Activated T-helper 1 cell treated with Interleukin-2 at 50 U/mL for 16 hours (primary cell): ENCODE measurements at places on chromosomes 4 and X.

DNA sequence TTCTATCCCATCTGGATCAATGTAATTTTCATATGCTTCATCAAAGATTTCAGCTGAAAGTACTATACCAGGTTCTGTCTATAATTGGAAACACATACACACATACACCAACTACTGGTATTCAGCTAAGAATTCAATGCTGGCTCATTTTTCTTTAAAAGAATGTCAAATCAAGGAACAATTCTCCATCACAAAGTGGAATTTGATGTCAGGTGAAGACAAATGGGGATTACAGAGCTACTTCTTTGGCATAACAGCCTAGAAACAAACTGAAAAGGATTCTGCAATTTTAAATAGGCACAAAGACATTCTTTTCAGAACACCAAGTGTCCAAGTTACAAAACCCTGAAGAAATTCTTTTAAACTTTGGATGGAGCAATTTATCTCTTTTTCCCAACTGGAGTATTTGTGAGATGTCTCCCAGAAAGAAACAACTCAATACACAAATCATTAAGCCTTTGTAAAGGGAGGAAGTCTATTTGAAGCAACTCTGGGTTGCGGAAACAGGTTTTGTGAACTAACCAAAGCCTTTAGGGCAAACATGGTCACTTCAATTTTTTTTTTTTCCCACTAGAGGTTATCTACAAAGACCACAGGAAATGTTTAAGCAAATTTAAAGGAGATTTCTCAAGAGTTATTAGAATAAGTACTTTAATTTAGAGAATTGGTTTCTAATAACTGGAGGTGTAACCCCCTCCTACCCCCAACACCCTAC is 1.9 kb upstream of the FAM9C start:
- DNase-seq, result no peak

DNA sequence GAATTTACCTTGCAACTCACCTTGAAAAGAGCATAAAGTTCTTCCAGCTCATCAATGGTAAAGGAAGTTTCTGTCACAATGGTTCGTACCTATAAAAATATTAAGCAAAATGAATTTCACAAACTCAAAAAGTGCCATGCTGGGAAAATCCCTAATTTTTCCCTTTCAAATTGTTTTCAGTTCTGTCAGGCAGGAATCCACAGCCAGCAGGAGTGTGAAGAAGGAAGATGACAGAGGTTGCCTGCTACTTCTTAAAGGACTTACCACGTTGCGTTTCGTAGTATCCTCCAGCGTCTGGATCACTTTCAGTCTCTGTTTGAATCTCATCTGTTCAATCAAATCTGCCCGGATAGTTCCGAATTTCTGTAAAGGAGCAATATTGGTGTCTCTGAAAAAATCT is 70.3 kb upstream of the UCP1 start:
- no peak for DNase-seq

GRCh38 chrX:7027071-7027470 is 120.4 kb upstream of the STS start:
- no peak for DNase-seq

GRCh38 chr4:147340111-147340510 is 140.8 kb upstream of the EDNRA start:
- DNase-seq, result no peak

DNA sequence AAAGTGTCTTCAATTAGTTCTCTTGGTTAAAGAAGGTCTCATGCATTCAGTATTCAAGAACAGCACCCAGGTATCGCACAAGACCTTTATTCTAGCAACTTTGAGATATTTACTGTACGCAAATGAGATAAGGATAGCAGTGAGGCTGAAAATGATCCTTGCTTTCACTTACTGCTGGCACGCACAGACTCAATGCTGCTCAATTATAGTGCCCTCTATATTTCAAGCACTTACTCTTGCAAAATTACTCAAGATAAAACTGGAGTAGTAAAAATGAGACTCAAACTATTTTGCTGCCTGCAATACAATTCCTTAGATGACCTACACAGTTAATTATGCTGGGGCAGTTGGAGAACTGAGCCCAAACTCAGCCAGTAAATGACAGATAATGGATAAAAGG is 60.9 kb downstream of the ADGRA3 start:
- no peak for DNase-seq

GRCh38 chr4:6264225-6264540 is 5.5 kb upstream of the WFS1 start:
- DNase-seq, result no peak

- peak; percentile 20 for DNase-seq
Observed at GRCh38 chrX:153400146-153401132, 711 bp downstream of the PNMA6E start.

DNA sequence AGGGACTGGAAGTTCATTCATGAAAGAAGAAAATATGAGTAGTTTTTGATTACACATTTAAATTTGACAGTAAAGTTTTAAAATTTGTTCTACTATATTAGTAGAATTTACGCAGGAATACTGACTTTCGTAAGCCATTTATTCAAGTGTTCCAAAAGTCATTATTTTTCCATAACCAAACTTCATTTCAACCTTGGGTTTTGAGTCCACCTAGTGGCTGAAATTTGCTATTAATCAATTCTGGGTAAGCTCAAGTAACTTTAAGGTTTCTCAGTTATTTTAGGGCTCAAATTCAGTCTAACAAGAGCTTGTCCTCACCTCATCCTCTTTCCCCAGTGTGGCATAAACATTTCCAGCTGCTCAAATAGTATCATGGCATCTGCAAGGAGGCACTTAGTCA is 175.4 kb downstream of the SH3BGRL start:
- no peak for DNase-seq

- DNase-seq, result no peak
Observed at GRCh38 chrX:125507119-125507518, 187.4 kb downstream of the TEX13C start.

- DNase-seq, result no peak
Observed at GRCh38 chrX:47222751-47223350, 4.4 kb downstream of the CDK16 start.

GRCh38 chr4:13248621-13249298 is 235.4 kb downstream of the RAB28 start:
- no peak for DNase-seq

GRCh38 chr4:55722132-55722531 is 86.0 kb upstream of the NMU start:
- no peak for DNase-seq

- no peak for DNase-seq
Observed at GRCh38 chr4:128775477-128775876, 34.0 kb upstream of the JADE1 start.

- no peak for DNase-seq
Observed at GRCh38 chrX:133660281-133660680, 245.0 kb upstream of the GPC4 start.

DNA sequence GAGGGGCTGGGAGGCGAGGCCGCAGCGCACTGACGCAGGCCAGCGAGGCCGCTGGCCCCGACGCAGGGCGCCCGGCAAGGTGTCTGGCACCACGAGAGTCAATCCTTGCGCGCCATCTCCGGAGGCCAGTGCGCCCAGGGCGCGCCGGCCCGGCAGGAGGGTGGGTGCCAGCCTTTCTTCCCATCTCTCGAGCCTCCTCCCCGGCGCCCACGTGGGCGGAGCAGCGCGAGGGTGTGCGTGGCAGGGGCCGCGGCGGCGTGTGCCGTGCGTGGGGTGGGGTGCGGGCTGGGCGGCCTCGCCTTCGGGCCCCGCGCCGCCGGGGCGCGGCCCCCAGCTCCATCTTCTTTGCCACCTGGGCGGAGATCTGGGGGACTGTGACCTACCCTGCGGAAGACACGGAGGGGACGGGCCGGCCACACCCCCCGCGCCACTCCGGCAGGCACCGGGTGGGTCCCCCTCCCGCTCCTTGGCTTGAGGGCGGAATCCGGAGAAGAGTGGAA is 877 bp downstream of the JAKMIP1 start:
- DNase-seq, result no peak

- DNase-seq, result peak; percentile 1
Observed at GRCh38 chrX:53481816-53482465, 47.8 kb upstream of the HSD17B10 start.

DNA sequence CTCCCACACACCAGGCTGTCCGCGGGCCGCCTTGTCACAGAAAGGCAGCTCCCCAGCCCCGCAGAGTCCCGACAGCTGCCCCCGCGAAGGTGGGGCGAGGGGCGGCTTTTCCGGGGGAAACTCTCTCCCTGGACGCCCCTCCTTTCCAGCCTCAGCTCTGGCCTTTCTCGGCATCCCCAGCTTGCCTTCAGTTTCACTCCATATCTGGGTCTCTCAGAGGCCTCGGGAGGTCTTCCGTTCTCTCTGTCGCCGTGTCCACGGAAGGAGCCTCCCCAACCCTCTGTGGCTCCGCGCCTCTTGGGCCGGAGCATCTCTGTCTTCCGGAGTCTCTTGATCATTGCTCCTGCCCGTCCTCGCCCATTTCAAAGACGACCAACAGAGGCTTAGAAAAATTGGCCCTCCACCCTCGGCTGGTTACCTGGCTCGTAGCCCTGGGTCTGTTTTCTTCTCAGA is 6.1 kb upstream of the MSX1 start:
- DNase-seq, result no peak

DNA sequence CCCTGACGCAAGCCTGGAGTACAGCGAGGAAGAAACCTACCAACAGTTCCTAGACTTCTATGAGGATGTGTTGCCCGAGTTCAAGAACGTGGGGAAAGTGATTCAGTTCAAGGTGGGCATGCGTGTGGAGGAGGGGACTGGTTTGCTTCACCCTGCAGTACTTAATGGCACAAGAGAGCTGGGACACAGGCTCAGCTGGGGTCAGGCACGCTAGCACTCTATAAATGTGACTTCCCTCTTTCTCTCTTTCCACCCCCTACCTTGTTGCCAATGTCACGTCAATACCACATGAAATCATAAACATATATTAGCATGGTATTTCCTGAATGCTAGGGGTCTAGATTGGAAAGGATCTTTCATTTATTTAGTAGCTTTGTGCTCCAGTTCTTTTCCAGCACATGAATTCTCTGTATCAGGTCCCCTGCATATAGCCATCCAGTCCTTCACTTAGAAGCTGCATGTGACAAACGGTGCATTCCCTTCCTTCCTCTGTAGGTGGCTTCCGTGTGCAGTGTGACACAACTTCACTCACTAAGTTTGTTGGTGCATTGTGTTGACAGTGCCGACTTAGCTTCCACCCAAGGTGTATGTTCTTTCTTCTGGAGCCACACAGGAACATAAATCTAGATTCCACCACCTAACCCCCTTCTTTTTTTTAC is 25.6 kb downstream of the ZRSR2 start:
- DNase-seq, result peak; percentile 1

DNA sequence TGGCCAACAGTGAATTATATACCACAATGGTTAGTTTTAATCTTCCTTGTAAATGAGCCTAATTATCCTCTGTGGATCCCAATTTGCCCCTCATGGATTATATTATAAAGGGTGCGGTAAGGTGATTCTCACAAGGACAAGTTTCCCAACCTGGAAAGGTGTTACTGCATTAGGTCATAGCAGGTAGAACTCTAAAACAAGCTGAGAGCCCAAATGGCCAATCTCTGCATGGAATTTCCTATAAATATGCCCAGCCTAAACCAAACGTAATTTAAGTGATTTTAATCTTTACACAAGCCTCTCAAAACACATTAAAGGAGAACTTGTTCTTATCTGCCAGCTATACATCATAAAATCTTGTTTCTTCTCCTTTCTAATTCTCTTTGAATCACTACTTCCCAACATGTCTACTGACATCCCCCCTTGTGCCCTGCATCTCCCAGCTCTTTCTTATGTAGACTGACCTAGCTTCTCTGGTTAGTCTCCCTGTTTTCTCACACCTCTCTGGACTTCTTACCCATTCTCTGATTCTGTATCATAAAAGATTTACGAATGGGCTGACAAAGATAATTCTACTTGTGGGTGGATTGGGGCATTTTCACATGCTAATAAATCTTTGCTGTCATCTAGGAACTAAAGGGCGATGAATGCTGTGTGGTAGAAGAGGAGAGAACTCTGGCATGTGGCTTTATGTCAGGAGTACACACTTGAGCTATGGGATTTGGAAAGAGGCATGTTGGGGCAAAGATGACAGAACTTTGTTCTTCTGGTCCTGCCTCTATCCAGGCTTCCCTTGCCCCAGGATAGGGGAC is 94.3 kb upstream of the PGRMC2 start:
- no peak for DNase-seq

DNA sequence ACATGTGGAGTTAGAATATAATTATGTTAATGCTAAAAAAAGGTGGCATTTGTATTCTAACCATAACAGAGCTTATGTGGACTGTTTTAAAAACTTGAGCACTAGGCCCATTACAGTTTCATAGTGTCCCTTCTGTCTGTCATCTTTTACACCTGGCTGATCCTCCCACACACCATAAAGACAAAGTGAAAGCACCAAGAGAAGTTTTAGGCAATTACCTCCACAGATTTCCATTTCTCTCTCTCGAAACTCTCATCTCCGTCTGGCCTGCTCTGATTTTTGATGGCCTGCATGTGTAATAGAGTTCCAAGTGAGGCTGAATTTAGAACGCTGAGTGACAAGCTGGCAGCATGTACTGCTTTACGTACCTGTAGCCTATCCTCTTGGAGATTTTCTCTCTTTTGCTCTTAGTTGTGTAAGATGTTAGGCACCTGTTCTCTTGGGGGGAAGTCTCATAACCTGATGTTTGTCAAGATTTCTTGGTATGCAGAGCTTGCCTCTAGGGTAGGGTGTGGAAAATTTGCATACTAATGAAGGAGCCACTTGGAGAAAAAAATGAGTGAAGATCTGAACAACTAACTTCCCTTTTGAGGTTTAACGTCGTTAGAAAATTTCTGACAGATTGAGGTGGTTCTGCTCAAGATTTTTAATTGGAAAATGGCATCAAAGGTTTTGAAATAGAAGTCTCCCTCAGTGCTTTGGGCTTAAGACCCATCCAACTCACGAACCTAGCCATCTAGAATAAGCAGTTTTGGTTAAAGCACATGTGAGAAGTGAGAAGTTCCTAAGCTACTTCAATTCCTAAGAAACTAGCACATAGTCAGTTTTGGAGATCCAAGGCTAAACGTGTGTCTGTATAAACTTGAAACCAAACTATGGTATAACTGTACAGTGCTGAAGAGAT is 57.6 kb upstream of the RAP1GDS1 start:
- DNase-seq, result no peak

DNA sequence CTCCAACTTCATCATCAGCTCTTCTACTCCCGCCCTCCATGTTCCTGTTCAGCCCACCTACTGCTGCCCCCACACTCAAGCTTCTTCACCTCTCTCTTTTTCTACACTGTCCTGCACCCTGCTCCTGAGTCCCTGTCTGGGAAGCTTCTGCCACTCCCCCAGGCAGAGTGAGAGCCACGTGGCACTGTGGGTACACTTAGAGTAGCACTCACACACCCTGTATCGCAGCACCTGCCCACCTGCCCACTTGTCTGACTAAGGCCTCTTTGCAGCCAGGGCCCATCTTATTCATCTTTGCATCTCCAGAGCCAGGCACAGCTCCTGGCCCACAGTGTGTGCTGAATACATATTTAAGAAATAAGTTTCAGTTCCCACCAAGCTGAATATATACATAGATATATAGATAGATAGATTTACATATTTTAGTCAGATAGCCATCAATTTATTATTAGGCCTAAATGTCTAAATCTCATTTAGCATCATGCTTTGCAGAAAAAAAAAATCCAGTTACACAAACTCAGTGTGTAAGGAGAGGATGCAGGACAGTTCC is 24.9 kb downstream of the CCDC149 start:
- no peak for DNase-seq

- DNase-seq, result no peak
Observed at GRCh38 chr4:56099378-56099786, 150.6 kb downstream of the CEP135 start.
